Chondrocyte (in vitro differentiated cells): ENCODE measurements at places on chromosomes 2 and 18. TPM values are rescaled to one million over a fixed set of nuclear protein-coding genes. Genes with fewer than 3 reads are reported as not detected.

GRCh38 chr2:127479866-127480743 is 46.2 kb downstream of the IWS1 start:
- H3K4me1 ChIP-seq: no peaks in the 10 kb centered on the region
- H3K27me3 ChIP-seq: no peaks in the 10 kb centered on the region
- DNase-seq: no peak

DNA sequence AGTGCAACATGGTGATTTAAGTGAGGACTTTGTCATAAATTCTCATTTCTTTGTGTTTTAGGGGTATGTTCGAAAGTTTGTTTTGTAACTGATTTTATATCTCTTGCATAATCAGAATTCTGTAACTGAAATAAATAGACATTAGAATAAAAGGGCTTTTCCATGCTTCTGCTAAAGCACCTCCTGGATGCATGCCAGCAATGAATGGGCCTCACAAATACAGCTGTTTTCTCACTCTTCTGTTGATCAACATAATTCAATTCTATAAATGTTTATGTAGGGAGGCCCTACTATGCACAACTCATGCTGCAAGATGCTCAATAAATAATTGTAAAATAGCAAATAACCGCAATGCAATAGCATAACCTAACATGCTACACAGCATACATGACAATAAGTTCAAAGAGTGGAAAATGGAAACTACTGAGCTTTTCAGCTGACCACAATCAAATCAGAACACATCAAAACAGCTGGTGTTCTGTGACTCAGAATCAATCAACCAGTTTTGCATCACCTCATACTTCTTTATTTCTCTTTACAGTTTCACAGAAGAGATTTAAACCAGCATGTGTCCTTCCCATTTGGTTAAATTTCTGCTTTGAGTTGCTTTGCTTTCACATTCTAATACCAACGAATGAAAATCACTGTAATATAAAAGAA is 11.0 kb downstream of the CDH7 start:
- no peaks in the 10 kb centered on the region for H3K36me3 ChIP-seq
- no peak overlapping the region for H3K4me3 ChIP-seq
- DNase-seq: no peak
- H3K27ac ChIP-seq: no peak overlapping the region

The L3MBTL4 gene
- 0.41 to 1.9 TPM (median 1.0 TPM) in 3 replicates for total RNA-seq

- H3K4me3 ChIP-seq: no peak overlapping the region
- H3K36me3 ChIP-seq: peaks cover 2% of the 10 kb centered on the region
- DNase-seq: no peak
- H3K27ac ChIP-seq: peak overlapping the region; percentile 66
- no peaks in the 10 kb centered on the region for H3K27me3 ChIP-seq
Measured at GRCh38 chr2:61416871-61417645, 53.8 kb downstream of the USP34 start.

The HOXD13 gene
- total RNA-seq: not detected in 3 replicates

DNA sequence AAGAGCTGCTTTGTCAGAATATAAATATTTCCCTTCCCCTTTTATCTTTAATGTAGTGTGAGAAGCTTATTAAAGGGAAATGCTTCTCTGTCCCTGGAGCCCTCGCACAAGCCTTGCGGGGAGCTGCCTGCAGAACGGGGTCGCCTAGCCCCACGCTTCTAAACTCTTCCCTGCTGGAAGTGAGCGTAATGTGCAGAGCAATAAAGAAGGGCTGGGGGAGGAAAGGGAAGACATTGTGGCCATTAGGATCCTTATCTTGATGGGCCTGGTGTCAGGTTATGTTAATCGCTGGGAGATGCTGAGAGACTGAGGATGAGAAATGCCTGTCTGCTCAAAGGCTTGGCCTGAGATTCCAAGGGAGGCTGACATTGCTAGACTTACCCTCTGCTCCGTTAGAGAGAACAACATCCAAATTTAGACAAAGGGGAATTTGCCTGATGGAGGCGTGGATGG is 18.9 kb upstream of the FZD7 start:
- H3K36me3 ChIP-seq: no peaks in the 10 kb centered on the region
- no peak overlapping the region for H3K27ac ChIP-seq
- no peak for DNase-seq
- no peak overlapping the region for H3K4me3 ChIP-seq

The ZAP70 gene
- 0.37 to 0.41 TPM in 2 of 3 replicates, not detected in the other for total RNA-seq

DNA sequence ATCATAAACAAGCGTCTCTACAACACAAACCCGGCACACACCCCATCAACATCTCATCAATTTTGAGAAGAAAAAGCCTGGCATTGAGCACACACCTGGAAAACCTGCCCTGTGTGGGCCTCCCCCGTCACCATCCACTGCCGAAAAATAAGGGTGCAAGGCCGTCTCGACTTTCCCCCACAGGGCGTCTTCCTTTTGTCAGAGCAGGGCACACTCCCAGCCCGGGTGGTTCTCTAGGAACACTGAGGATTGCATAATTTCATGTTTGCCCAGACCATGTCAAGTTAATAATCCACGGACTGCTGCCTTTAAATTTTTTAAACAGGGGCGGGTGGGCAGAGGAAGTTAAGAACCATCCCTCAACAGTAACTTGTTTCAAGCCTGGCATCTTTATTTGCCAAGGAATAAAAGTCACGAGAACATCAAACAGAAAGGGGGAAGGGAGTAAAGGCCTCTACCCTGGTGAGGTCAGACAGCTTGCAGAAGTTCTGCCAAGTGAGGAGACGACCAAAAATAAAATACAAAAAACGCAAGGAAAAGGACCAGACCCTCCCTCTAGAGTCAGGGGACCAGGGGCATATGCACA is 2.1 kb downstream of the TFCP2L1 start:
- H3K4me1 ChIP-seq: peaks cover 4% of the 10 kb centered on the region
- no peaks in the 10 kb centered on the region for H3K36me3 ChIP-seq
- no peak overlapping the region for H3K27ac ChIP-seq
- peaks cover 59% of the 10 kb centered on the region for H3K27me3 ChIP-seq

- peaks cover 6% of the 10 kb centered on the region for H3K36me3 ChIP-seq
- H3K4me3 ChIP-seq: peak overlapping the region; percentile 84
- DNase-seq: no peak
Measured at GRCh38 chr2:9844576-9844975, 1.3 kb downstream of the TAF1B start.

The EMILIN1 gene
- 180 to 235 TPM (median 182 TPM) in 3 replicates for total RNA-seq

DNA sequence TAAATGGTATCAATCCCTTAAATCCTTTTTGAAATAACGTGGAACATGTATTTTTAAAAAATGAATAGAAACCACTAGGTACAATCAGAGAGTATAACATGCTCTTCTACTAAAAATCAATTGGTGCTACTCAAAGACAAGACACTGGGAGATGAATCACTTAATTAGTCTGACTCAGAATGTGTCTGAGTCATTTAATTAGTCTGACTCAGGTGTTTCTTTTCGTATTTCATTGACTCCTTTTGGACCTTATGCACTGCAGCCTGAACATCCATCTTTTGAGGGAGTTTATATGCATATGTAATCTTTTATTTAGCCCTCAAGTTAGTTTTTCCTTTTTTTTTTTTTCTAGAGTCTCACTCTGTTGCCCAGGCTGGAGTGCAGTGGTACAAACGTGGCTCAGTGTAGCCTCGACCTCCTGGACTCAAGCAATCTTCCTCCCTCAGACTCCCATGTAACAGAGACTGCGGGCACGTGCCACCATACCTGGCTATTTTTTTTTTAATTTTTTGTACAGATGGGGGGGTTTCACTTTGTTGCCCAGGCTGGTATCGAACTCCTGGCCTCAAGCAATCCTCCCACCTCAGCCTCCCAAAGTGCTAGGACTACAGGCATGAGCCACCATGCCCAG is 26.5 kb downstream of the PPP4R3B start:
- H3K4me1 ChIP-seq: no peaks in the 10 kb centered on the region
- H3K4me3 ChIP-seq: no peak overlapping the region
- DNase-seq: no peak
- H3K27ac ChIP-seq: no peak overlapping the region
- no peaks in the 10 kb centered on the region for H3K27me3 ChIP-seq

The IL1F10 gene
- not detected in 3 replicates for total RNA-seq

DNA sequence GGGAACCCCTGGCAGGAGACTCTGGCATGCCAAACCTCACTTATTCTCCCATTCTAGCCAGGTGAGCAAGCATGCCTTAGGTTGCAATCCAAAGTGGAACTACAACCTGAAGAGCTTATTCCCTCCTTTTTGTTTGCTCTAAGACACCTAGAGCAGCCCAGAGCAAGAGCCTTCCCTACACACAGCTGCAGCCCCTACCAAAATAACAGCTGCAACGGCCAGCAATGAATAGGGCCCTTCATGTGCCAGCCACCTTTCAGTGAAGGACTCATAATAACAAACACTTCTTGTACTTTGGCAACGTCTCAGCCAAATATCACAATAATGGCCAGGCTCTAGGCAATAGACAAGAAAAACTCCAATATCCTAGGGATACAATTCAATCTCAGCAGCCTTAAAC is 178.7 kb downstream of the ALK start:
- no peaks in the 10 kb centered on the region for H3K36me3 ChIP-seq
- H3K27ac ChIP-seq: no peak overlapping the region
- H3K4me1 ChIP-seq: peaks cover 4% of the 10 kb centered on the region
- no peak overlapping the region for H3K4me3 ChIP-seq
- no peak for DNase-seq

DNA sequence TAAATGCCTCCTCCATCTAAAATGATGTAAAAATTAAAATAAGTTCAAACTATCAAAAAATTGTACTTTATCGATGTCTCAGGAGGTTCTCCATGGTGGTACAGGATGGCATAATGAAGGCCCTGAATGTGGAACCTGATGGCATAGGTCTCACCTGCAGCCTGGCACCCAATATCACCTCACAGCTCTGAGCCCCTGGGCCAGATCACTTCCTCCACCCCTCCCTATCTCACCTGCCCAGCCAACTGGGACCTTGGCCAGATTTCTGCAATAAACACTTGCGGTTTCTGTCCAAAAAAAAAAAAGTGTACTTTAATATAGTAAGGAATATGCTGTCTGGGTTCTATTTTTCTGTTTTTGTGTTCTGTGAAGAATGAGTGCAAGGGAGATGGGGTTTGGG is 6.7 kb upstream of the RBM45 start:
- no peak overlapping the region for H3K27ac ChIP-seq
- H3K27me3 ChIP-seq: no peaks in the 10 kb centered on the region
- peaks cover 2% of the 10 kb centered on the region for H3K4me1 ChIP-seq
- H3K4me3 ChIP-seq: no peak overlapping the region
- no peak for DNase-seq

DNA sequence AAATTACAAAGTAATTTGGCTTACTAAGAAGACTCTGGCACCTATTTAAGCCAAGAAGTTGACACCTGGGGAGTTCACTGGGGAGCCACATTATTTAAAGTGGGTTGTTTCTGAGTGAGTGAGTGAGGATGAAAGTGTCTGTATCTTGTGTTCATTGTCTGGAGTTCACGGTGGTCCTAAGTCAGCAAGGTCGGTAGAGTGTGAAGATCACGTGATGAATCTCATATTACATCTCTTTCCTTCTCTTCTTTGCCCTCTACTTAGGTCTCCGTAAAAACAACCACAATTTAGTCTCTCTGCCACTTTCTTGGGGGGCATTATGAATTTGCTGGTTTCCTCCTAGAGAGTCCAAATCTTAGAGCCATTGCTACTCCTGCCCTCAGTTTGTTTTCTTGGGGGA is 67.8 kb downstream of the DIS3L2 start:
- no peak overlapping the region for H3K27ac ChIP-seq
- H3K4me1 ChIP-seq: peaks cover 15% of the 10 kb centered on the region
- H3K27me3 ChIP-seq: no peaks in the 10 kb centered on the region
- H3K36me3 ChIP-seq: peaks cover 31% of the 10 kb centered on the region

The G6PC2 gene
- total RNA-seq: not detected in 3 replicates

The NT5DC4 gene
- total RNA-seq: not detected in 3 replicates

- H3K27ac ChIP-seq: peak overlapping the region; percentile 52
- peaks cover 3% of the 10 kb centered on the region for H3K36me3 ChIP-seq
- no peak overlapping the region for H3K4me3 ChIP-seq
- H3K4me1 ChIP-seq: peaks cover 16% of the 10 kb centered on the region
Measured at GRCh38 chr2:178114462-178114861, 2.2 kb downstream of the RBM45 start.

DNA sequence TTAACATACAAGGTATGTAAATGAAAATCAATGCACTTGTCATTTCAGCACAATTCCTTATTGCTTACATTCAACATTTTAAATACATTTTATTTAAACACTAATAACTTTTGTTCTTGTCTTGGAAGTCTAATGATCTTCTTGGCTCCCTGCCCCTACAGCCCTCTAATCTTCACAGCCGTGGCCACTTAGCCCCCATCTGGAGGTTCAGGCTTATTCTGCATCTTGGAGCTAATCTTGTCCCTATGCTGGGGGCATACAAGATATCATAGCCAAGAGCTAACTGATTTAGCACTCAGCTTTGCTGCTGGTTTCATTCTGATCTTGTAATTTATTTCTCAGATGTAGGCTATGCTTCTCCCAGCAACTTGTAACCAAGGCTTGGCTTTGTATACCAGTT is 140.8 kb downstream of the TMEFF2 start:
- no peaks in the 10 kb centered on the region for H3K4me1 ChIP-seq
- peaks cover 1% of the 10 kb centered on the region for H3K36me3 ChIP-seq
- H3K27me3 ChIP-seq: no peaks in the 10 kb centered on the region
- H3K27ac ChIP-seq: no peak overlapping the region
- no peak overlapping the region for H3K4me3 ChIP-seq

DNA sequence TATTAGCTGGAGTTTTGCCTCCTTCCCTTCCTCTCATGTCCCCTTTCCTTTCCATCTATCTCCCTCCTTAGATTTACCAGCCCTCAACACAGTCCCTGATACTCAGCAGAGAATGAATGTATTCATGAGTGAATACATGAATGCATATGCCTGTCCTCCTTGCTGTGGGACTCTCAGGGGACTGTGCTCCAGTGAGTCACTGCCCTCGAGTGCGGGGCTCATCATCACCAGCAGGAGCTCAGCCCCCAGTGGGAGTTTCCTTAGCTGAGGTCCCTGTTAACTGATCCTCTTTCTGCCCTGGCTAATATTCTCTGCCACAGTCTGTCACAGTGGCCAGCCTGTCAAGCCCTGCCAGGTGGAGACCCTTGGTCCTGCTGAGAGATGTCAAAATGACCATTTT is 104.9 kb upstream of the LHCGR start:
- DNase-seq: no peak
- H3K27me3 ChIP-seq: peaks cover 5% of the 10 kb centered on the region
- no peak overlapping the region for H3K4me3 ChIP-seq
- no peak overlapping the region for H3K27ac ChIP-seq

- no peak for DNase-seq
- no peak overlapping the region for H3K4me3 ChIP-seq
- no peaks in the 10 kb centered on the region for H3K36me3 ChIP-seq
- no peaks in the 10 kb centered on the region for H3K4me1 ChIP-seq
- H3K27me3 ChIP-seq: peaks cover 2% of the 10 kb centered on the region
- no peak overlapping the region for H3K27ac ChIP-seq
Measured at GRCh38 chr2:161746891-161747535, 122.8 kb downstream of the SLC4A10 start.

GRCh38 chr18:50839996-50840395 is 20.2 kb upstream of the MRO start:
- H3K4me3 ChIP-seq: no peak overlapping the region
- H3K4me1 ChIP-seq: peaks cover 8% of the 10 kb centered on the region
- no peaks in the 10 kb centered on the region for H3K36me3 ChIP-seq
